ENCODE measurements at places on chromosomes 4 and X. TPM values are rescaled to one million over a fixed set of nuclear protein-coding genes. Genes with fewer than 3 reads are reported as not detected.
A peak's percentile ranks its signal among the peaks of the same experiment; 100 is the strongest.

BRS3 gene
- total RNA-seq = not detected

- no peaks in the 10 kb centered on the region for H3K4me1 ChIP-seq
- H3K27me3 ChIP-seq = no peaks in the 10 kb centered on the region
- DNase-seq = no peak
- no peaks in the 10 kb centered on the region for H3K36me3 ChIP-seq
- no peak overlapping the region for H3K27ac ChIP-seq
Measured at GRCh38 chr4:165992283-165992682, 119.2 kb downstream of the TLL1 start.

DNA sequence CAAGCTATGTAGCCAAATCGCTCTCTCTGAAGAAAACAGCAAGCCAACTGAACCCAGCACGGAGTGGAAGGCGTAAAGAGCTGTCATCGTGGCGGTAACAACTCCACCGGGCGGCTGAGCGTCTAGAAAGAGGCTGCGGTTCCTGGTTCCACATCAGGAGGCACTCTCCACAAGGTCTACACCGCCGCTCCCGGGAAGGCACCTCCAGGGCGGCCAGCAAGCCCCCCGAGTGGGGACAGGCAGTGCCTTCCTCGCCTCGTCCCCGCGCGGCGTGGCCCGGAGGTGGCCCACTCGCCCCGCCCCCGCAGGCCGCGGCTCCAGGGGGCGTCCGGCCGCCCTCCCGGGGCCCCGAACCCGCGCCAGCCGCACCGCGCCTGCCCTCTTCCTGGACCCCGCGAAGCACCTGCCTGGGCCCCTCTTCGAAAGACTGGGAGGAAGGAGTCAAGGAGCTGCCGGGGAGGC lies 755 bp downstream of the KLHL8 start:
- H3K4me1 ChIP-seq = peaks cover 15% of the 10 kb centered on the region
- peak; percentile 23 for DNase-seq
- H3K36me3 ChIP-seq = no peaks in the 10 kb centered on the region
- peak overlapping the region; percentile 92 for H3K4me3 ChIP-seq
- H3K27ac ChIP-seq = peak overlapping the region; percentile 69
- no peaks in the 10 kb centered on the region for H3K27me3 ChIP-seq

PABPC4L gene
- not detected for total RNA-seq

DNA sequence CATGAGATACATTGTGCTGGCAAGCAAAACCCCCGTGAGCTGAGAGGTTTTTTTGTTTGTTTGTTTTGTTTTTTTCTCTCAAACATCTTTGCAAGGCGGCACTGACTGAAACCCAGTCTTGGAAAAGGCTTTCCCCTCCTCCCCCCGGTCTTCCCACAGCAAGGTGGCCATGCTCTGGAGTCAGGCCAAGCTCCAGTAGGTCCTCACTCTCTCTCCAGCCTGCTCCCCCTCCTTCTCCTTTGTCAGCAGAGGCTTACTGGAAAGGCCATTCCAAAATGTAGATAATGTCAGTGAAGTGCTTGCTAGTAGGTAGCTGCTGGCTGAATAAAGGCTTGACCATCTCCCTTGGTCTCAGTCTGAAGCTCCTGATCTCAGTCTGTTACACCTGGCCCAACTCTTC lies 32.6 kb downstream of the FRMPD3 start:
- peaks cover 7% of the 10 kb centered on the region for H3K27me3 ChIP-seq
- peak overlapping the region; percentile 13 for H3K4me3 ChIP-seq
- DNase-seq = no peak
- no peaks in the 10 kb centered on the region for H3K36me3 ChIP-seq
- no peak overlapping the region for H3K27ac ChIP-seq
- no peaks in the 10 kb centered on the region for H3K4me1 ChIP-seq

- H3K36me3 ChIP-seq = no peaks in the 10 kb centered on the region
- no peak overlapping the region for H3K27ac ChIP-seq
- no peak for DNase-seq
Measured at GRCh38 chrX:19195243-19195610, 73.0 kb upstream of the ADGRG2 start.

DNA sequence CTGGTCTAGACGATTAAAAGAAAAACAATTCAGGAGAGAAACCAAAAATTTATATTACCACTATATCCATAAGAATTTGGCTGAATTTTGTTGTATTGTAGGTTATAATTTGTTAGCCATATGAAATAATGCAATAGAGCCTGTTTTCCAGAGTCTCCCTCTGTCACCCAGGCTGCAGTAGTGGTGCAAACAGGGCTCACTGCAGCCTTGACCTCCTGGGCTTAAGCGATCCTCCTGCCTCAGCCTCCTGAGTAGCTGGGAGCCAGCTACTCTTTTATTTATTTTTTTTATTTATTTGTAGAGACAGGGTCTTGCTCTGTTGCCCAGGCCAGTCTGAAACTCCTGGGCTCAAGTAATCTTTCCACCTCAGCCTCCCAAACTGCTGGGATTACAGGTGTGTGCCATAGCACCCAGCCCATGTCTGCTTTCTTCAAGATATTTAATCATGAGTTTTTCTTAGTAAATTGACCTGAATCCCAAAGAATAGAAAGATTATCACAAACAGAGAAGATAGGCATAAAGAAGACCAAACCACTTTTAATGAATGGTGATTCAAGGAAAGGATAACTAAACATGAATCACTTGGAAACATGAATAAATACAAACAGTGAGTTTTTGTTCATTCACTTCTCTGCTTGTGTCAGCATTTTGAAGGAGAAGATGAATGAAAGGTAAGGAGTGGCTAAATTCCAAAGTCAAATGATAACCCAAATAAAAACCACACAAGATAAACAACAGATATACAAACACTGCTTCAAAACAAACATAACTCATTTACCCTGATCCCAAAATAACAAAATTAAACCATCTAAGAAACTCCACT lies 82.1 kb downstream of the PPP3CA start:
- DNase-seq = no peak
- no peak overlapping the region for H3K4me3 ChIP-seq
- H3K27ac ChIP-seq = peak overlapping the region; percentile 11
- H3K36me3 ChIP-seq = no peaks in the 10 kb centered on the region
- peaks cover 45% of the 10 kb centered on the region for H3K4me1 ChIP-seq
- no peaks in the 10 kb centered on the region for H3K27me3 ChIP-seq

DCAF4L1 gene
- 0.10 TPM for total RNA-seq

GRCh38 chrX:151386838-151387459 lies 10.1 kb upstream of the VMA21 start:
- no peak overlapping the region for H3K27ac ChIP-seq
- DNase-seq = no peak
- H3K27me3 ChIP-seq = no peaks in the 10 kb centered on the region
- H3K4me1 ChIP-seq = peaks cover 15% of the 10 kb centered on the region
- no peaks in the 10 kb centered on the region for H3K36me3 ChIP-seq

DNA sequence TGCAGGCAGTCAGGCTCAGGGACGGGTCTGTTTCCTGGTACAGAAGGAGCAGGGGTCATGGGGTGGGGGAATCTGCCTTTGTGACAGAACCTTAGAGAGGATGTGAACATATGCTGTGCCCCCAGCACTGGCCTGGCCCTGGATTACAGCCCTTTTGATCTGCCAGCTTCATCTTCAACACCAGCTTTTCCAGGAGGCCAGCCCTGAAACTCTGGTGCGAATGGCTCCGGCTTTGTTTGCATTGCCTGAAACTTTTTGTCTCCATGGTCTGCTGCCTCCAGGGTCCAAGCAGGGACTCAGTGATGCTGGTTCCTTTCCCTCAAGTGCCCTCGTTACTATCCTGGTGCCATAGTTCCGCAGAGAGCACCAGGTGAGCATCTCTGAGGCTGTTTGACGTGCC lies 2.1 kb downstream of the CNGA2 start:
- peaks cover 5% of the 10 kb centered on the region for H3K27me3 ChIP-seq
- no peak for DNase-seq
- no peak overlapping the region for H3K4me3 ChIP-seq

DNA sequence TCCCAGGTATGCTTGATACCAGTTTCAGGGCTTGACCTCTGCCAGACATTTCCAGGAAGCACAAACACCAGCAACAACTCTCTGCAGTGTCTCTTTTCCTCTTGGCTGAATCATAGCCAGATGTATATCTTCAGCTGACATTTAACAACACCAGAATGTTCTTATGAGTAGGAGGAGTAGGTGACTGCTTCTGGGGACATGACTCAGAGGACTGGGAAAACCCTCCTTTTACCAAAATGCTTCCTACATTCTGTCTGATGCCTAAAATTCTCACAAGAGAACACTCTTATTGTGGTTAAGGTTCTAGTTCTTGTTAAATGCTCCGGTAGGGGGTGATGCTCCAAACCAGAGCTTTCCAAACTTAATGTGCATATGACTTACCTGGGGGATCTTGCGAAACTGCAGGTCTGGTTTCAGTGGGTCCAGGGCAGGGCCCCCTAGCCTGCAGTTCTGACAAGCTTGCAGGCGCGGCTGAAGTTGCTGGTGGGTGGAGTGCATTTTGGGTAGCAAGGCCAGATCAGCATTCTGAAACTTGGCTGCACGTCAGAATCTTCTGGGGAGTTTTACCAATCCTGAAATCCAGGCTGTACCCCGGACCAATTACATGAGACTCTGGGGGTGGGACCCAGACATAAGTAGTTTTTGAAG lies 329.3 kb upstream of the RPS6KA3 start:
- H3K27ac ChIP-seq = no peak overlapping the region
- no peak overlapping the region for H3K4me3 ChIP-seq
- no peaks in the 10 kb centered on the region for H3K27me3 ChIP-seq
- DNase-seq = no peak
- H3K36me3 ChIP-seq = no peaks in the 10 kb centered on the region
- H3K4me1 ChIP-seq = no peaks in the 10 kb centered on the region

- H3K27ac ChIP-seq = no peak overlapping the region
- H3K4me1 ChIP-seq = no peaks in the 10 kb centered on the region
- no peak for DNase-seq
- no peaks in the 10 kb centered on the region for H3K27me3 ChIP-seq
- H3K36me3 ChIP-seq = no peaks in the 10 kb centered on the region
- no peak overlapping the region for H3K4me3 ChIP-seq
Measured at GRCh38 chr4:124934916-124935315, 222.4 kb upstream of the ANKRD50 start.

Measured in T-helper 17 cell (primary cell).